ENCODE measurements at places on chromosomes 6 and 20.

DNA sequence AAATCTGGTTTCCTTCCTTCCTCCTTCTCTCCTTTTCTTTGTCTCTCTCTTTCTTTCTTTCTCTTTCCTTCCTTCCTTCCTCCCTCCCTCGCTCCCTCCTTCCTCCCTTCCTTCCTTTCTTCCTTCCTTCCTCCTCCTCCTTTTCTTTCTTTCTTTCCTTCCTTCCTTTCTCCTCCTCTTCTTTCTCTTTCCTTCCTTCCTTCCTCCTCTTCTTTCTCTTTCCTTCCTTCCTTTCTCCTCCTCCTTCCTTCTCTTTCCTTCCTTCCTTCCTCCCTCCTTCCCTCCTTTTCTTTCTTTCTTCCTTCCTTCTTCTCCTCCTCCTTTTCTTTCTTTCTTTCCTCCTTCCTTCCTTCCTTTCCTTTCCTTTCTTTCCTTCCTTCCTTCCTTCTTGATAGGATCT is 61.2 kb downstream of the VIP start:
- DNase-seq: no peak

- no peak for DNase-seq
Observed at GRCh38 chr6:89050155-89050554, 30.4 kb upstream of the PNRC1 start.

GRCh38 chr20:41359541-41360011 is 7.0 kb downstream of the EMILIN3 start:
- DNase-seq: no peak

- DNase-seq: no peak
Observed at GRCh38 chr20:18224968-18225568, 63.3 kb upstream of the ZNF133 start.

All from activated T-helper 1 cell treated with Interleukin-2 at 50 U/mL for 16 hours (primary cell).